Motor neuron (in vitro differentiated cells): ENCODE measurements at places on chromosomes 2 and 18. TPM values are rescaled to one million over a fixed set of nuclear protein-coding genes. Genes with fewer than 3 reads are reported as not detected.

The CYP1B1 gene
- total RNA-seq = 122 and 213 TPM in 2 replicates

DNA sequence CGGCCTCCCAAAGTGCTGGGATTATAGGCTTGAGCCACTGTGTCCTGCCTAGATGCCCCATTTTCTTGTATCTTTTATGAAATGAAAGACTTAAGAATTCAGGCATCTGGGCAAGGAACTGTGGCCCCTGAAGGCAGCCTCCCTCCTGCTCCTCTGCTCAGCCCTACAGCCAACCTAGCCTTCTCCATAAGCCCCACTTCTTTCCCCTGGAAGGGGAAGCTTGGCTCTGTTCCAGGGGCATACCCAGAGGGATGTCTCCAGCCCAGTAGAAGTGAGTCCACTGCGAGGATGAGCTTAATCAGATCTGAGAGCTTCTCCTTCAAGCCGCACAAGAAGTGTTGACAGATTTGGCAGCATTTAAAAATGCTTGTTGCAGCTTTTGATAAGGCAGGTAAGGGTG, 39.7 kb downstream of the RHOB start:
- no peak for ATAC-seq

- peak; percentile 88 for ATAC-seq
Measured at GRCh38 chr18:70373042-70373519, 84.2 kb downstream of the SOCS6 start.

The DSG2 gene
- 0.13 and 0.27 TPM in 2 replicates for total RNA-seq

GRCh38 chr2:101473591-101473910, 1.4 kb downstream of the RFX8 start:
- ATAC-seq = no peak
